ENCODE measurements at places on chromosomes 2 and 18. TPM values are rescaled to one million over a fixed set of nuclear protein-coding genes. Genes with fewer than 3 reads are reported as not detected.

The ASIC4 gene
- polyA plus RNA-seq, result 0.02 TPM

The TEKT4 gene
- 0.10 TPM for polyA plus RNA-seq

The ADD2 gene
- polyA plus RNA-seq, result 0.09 TPM

The RAB10 gene
- polyA plus RNA-seq, result 190 TPM

The MCM6 gene
- 13.1 TPM for polyA plus RNA-seq

The PCARE gene
- 0.22 TPM for polyA plus RNA-seq

The NR4A2 gene
- 2.0 TPM for polyA plus RNA-seq

The IL36RN gene
- 38.4 TPM for polyA plus RNA-seq

The EIF2B4 gene
- 44.1 TPM for polyA plus RNA-seq

The CNDP1 gene
- polyA plus RNA-seq, result 0.04 TPM

The LOXHD1 gene
- 0.02 TPM for polyA plus RNA-seq

The CTAGE1 gene
- polyA plus RNA-seq, result not detected

The UGT1A5 gene
- polyA plus RNA-seq, result 2.9 TPM

The EVX2 gene
- polyA plus RNA-seq, result not detected

All from esophagus (tissue), 2 donors.